ENCODE measurements at places on chromosomes 4 and X.

DNA sequence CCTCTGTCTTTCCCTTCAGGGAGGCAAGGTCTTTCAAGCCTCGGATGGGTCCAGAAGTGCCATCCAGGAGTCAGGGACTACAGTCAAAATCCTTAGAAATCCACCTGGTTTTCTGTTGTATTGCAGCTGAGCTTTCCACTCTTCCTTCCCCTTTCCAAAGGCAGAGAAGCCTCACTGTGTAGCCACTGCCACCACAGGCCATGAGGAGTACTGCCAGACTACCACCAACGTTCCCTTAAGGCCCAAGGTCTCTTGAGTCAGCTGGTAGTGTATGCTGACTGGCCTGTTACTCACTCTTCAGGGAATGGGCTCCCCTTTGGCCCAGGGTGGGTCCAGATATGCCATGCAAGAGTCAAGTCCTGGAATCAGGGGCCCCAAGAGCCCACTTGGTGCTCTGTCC, 1454.1 kb downstream of the PCDH19 start:
- no peaks in the 10 kb centered on the region for H3K4me1 ChIP-seq
- no peaks in the 10 kb centered on the region for H3K36me3 ChIP-seq
- H3K4me3 ChIP-seq, result no peak overlapping the region
- DNase-seq, result no peak
- H3K27me3 ChIP-seq, result no peaks in the 10 kb centered on the region

GRCh38 chr4:154743683-154744340, at the start of gene LRAT:
Gene LRAT (plus strand): TSS chr4:154744000. CDS start chr4:154744327, 327 bp downstream.
- peak within 1 kb of the TSS; percentile 51 for H3K4me3 ChIP-seq
- no peak within 1 kb of the TSS for H3K27ac ChIP-seq
- peaks cover 4% of the 10 kb centered on the region for H3K4me1 ChIP-seq
- DNase-seq, result peak; percentile 71
- no peaks in the 10 kb centered on the region for H3K27me3 ChIP-seq

DNA sequence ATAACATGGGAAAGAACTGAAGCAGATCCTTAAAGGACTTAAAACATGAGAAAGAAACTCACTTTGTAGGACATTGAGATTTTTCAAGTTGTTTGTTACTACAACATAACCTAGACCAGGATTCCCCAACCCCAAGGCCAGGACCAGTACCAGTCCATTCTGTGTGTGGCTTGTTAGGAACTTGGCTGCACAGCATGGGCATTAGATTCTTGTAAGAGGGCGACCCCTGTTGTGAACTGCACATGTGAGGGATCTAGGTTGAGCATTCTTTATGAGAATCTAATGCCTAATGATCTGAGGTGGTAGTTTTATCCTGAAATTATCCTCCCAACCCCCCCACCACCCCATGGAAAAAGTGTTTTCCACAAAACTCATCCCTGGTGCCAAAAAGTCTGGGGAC, 566.1 kb downstream of the KCTD8 start:
- DNase-seq, result no peak
- H3K4me3 ChIP-seq, result no peak overlapping the region
- no peak overlapping the region for H3K27ac ChIP-seq
- no peaks in the 10 kb centered on the region for H3K36me3 ChIP-seq
- H3K27me3 ChIP-seq, result no peaks in the 10 kb centered on the region

- H3K27me3 ChIP-seq, result no peaks in the 10 kb centered on the region
- no peak overlapping the region for H3K4me3 ChIP-seq
- no peaks in the 10 kb centered on the region for H3K4me1 ChIP-seq
Measured at GRCh38 chr4:28443801-28444412, 1583.3 kb downstream of the STIM2 start.

GRCh38 chr4:188270273-188271069, 131.2 kb downstream of the TRIML1 start:
- H3K27me3 ChIP-seq, result no peaks in the 10 kb centered on the region
- no peak overlapping the region for H3K4me3 ChIP-seq
- H3K36me3 ChIP-seq, result no peaks in the 10 kb centered on the region
- DNase-seq, result no peak
- no peaks in the 10 kb centered on the region for H3K4me1 ChIP-seq

- no peaks in the 10 kb centered on the region for H3K27me3 ChIP-seq
- no peak overlapping the region for H3K27ac ChIP-seq
- no peak overlapping the region for H3K4me3 ChIP-seq
- H3K4me1 ChIP-seq, result peaks cover 6% of the 10 kb centered on the region
- DNase-seq, result no peak
Measured at GRCh38 chr4:150960818-150961217, 54.3 kb downstream of the LRBA start.

DNA sequence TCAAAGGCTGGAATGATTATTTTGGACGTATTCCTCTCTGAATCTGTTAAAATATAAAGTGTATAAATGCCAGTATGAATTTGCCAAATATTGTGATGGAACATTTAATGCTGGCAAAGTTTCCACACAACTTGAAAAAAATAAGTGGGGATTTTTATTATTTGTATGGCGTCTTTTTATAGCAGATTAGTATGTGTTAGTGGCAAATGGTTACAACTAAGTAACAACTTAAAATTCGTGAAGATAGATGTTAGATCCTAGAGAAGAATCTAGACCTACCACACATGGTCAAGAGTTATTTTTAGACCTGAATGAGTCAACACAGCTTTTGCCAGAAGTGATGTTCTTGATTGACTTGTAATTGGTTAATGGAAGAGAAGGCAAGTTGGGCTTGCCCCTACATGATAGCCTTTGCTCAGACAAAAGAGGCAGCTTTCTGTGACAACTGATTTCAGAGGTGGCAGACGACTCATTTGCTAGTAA, 4.8 kb downstream of the CPE start:
- peak overlapping the region; percentile 88 for H3K27ac ChIP-seq
- no peaks in the 10 kb centered on the region for H3K4me1 ChIP-seq
- no peaks in the 10 kb centered on the region for H3K36me3 ChIP-seq
- DNase-seq, result no peak
- peak overlapping the region; percentile 6 for H3K4me3 ChIP-seq

DNA sequence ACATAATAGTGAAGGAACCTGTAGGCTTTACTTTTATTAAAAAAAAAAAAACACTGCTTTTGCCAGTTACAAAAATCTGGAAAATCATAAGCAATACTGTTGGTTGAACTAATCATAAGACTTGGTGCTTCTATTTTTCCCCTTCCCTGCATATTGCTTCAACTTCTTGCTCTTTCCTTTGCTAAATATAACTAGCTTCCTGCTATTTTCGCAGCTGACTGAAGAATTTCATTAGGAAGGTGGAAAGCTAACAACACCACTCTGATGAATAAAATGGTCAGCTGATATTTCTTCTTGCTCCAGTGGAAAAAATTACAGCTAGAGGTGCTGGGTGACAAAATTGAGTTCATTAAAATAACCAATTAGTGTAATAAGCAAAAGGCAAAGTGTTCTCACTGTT, 39.3 kb downstream of the MEPE start:
- peaks cover 8% of the 10 kb centered on the region for H3K4me1 ChIP-seq
- no peaks in the 10 kb centered on the region for H3K36me3 ChIP-seq
- DNase-seq, result no peak
- peak overlapping the region; percentile 1 for H3K27ac ChIP-seq
- no peaks in the 10 kb centered on the region for H3K27me3 ChIP-seq
- no peak overlapping the region for H3K4me3 ChIP-seq

- DNase-seq, result peak; percentile 66
- H3K36me3 ChIP-seq, result no peaks in the 10 kb centered on the region
- H3K4me1 ChIP-seq, result no peaks in the 10 kb centered on the region
- H3K27ac ChIP-seq, result no peak overlapping the region
Measured at GRCh38 chr4:140004549-140004895, 149.5 kb downstream of the MAML3 start.

- H3K4me1 ChIP-seq, result no peaks in the 10 kb centered on the region
- H3K4me3 ChIP-seq, result no peak overlapping the region
- H3K27ac ChIP-seq, result no peak overlapping the region
- no peaks in the 10 kb centered on the region for H3K36me3 ChIP-seq
- no peaks in the 10 kb centered on the region for H3K27me3 ChIP-seq
Measured at GRCh38 chr4:95411371-95412088, 137.2 kb downstream of the UNC5C start.

Measured in ascending aorta (tissue), 2 donors.